ENCODE measurements at places on chromosomes 16 and 17.

- DNase-seq = no peak
Observed at GRCh38 chr16:52549011-52549692, 2.2 kb upstream of the TOX3 start.

- DNase-seq = no peak
Observed at GRCh38 chr17:38324141-38324697, 19.5 kb downstream of the GPR179 start.

- DNase-seq = no peak
Observed at GRCh38 chr16:71295950-71296349, 6.7 kb upstream of the CMTR2 start.

GRCh38 chr17:32331243-32332040 is 10.5 kb downstream of the C17orf75 start:
- DNase-seq = no peak

- no peak for DNase-seq
Observed at GRCh38 chr16:28188085-28188916, 23.5 kb downstream of the XPO6 start.

All from posterior cingulate gyrus (tissue), 11 donors.